Activated T-cell treated with anti-CD3 and anti-CD28 coated beads, Interleukin-2, amount 50 U/mL, for 72 hours (primary cell): ENCODE measurements at places on chromosomes 1 and 21. TPM values are rescaled to one million over a fixed set of nuclear protein-coding genes. Genes with fewer than 3 reads are reported as not detected.

B3GALT5 gene
- not detected for total RNA-seq

HSPG2 gene
- 11.5 TPM for total RNA-seq

FALEC gene
- total RNA-seq: not detected

PRAMEF5 gene
- total RNA-seq: not detected

SPATA21 gene
- total RNA-seq: not detected

DNA sequence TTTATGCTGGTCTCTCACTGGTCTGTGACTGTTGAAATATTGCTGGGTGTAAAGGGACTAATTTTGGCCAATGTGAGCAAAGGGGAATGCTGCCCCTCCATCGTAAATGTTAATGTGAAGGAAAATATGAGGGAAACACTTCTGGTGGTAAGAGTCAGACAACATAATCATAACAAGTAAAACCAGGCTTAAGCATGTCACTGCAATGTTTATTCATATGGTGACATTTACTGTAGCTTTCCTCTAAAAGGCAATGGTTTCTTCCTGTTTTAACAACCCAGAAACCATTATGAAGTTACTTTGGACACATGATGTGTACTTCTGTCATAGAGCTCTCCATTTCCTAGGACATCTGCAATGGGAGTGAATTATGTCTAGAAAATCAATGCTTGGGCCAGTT is 358.0 kb downstream of the LMO4 start:
- no peak overlapping the region for H3K4me3 ChIP-seq
- no peaks in the 10 kb centered on the region for H3K27me3 ChIP-seq
- no peaks in the 10 kb centered on the region for H3K36me3 ChIP-seq
- no peak for DNase-seq
- H3K4me1 ChIP-seq: no peaks in the 10 kb centered on the region

- H3K27me3 ChIP-seq: peaks cover 7% of the 10 kb centered on the region
- no peaks in the 10 kb centered on the region for H3K36me3 ChIP-seq
- H3K4me3 ChIP-seq: no peak overlapping the region
- DNase-seq: no peak
These were observed 1967.6 kb downstream of the MRPL39 start for GRCh38 chr21:23639721-23640120.

- peaks cover 26% of the 10 kb centered on the region for H3K4me1 ChIP-seq
- H3K36me3 ChIP-seq: no peaks in the 10 kb centered on the region
- peak; percentile 34 for DNase-seq
- H3K4me3 ChIP-seq: peak overlapping the region; percentile 92
These were observed 1.6 kb downstream of the ADAM15 start for GRCh38 chr1:155052439-155053395.

DNA sequence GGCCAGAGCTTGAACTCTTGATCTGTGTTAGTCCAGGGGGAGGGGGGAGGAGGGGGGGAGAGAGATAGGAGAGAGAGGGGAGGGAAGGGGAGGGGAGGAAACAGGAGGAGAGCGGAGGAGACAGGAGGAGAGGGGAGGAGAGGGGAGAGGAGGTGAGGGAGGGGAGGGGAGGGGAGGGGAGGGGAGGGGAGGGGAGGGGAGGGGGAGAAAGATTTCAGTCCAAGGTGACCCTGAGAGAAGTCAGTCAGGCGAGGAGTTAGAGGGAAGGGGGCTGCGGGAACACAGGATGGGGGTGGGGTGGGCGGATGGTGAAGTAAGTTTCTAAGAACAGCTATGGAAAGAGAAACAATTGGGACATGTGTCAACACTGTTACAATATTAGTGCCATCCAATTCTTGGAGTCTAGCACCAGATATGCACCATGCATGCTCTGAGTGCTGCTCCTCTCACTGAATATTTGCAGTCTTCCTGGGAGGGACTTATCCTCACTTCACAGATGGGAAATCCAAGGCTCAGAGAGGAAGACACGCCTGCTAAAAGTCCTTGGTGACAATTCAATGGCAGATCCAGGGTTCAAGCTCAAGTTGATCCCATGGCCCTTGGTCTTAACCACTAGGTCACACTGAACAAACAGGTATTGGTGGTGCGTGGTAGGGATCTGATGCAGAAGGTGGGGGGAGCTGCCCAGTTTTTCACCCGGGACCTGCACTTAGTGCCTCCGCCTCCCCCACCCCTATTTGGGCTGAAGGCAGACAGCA is 42.5 kb upstream of the ECE1 start:
- H3K4me1 ChIP-seq: peaks cover 96% of the 10 kb centered on the region
- peak overlapping the region; percentile 64 for H3K27ac ChIP-seq
- no peaks in the 10 kb centered on the region for H3K27me3 ChIP-seq
- peak overlapping the region; percentile 74 for H3K4me3 ChIP-seq

DNA sequence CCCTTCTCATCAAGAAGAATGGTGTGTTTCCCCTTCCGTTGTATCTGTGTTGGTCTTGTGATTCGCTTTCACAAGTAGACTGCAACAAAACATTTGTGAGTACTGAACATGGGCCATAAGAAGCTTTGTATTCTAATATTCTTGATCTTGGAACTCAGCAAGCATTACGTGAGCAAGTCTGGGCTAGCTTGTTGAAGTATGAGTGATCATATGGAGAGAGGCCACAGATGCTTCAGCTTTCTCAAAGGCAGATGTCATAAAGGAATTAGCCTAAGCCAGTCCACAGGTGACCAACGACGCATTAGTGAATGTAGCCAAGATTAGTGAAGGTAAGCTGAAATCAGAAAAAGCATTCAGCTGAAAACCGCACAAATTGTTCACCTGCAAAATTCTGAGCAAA is 609.6 kb upstream of the NEGR1 start:
- H3K27me3 ChIP-seq: no peaks in the 10 kb centered on the region
- no peak overlapping the region for H3K4me3 ChIP-seq
- no peak for DNase-seq
- no peak overlapping the region for H3K27ac ChIP-seq
- no peaks in the 10 kb centered on the region for H3K36me3 ChIP-seq

GRCh38 chr1:152003846-152004442 is 10.3 kb upstream of the S100A10 start:
- no peak overlapping the region for H3K4me3 ChIP-seq

DNA sequence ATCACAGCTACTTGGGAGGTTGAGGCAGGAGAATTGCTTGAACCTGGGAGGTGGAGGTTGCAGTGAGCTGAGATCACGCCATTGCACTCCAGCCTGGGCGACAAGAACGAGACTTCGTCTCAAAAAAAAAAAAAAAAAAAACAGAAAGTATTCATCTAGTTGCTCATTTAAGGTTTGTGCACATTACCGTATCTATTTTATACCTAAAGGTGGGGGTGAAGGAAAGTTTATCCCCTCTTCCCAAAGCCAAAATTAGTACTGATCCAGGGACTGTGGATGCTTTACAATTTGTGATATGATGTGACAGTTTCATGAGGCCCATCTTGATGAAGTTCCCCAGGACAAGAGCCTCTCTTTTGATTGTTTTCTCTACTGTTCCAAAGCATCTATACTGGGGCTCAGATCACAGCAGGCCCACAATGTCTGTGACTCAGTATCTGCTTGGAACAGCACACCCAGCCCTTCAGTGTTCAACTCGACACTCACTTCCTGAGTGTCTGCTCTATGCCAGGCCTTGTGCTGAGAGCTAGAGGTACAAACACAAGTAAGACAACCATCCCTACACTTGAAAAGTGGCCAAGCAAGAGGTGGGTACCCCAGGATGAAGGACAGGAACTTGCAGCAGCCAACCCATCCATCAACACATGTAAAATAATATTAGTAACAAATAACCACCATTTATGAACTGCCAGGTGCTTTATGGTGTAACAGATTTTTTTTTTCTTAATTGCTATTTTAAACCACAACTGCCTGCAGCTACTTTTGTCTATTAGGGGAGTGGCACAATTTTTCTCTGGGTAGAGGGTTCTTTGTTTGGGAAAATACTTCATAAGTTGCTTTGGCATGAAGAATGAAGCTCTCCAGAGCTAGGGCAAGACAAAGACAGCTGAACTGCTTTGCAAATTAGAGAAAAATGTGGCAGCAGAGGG is 29.0 kb upstream of the KHDRBS1 start:
- no peaks in the 10 kb centered on the region for H3K27me3 ChIP-seq
- DNase-seq: peak; percentile 52
- peaks cover 54% of the 10 kb centered on the region for H3K4me1 ChIP-seq
- H3K4me3 ChIP-seq: peak overlapping the region; percentile 75
- H3K36me3 ChIP-seq: no peaks in the 10 kb centered on the region

DNA sequence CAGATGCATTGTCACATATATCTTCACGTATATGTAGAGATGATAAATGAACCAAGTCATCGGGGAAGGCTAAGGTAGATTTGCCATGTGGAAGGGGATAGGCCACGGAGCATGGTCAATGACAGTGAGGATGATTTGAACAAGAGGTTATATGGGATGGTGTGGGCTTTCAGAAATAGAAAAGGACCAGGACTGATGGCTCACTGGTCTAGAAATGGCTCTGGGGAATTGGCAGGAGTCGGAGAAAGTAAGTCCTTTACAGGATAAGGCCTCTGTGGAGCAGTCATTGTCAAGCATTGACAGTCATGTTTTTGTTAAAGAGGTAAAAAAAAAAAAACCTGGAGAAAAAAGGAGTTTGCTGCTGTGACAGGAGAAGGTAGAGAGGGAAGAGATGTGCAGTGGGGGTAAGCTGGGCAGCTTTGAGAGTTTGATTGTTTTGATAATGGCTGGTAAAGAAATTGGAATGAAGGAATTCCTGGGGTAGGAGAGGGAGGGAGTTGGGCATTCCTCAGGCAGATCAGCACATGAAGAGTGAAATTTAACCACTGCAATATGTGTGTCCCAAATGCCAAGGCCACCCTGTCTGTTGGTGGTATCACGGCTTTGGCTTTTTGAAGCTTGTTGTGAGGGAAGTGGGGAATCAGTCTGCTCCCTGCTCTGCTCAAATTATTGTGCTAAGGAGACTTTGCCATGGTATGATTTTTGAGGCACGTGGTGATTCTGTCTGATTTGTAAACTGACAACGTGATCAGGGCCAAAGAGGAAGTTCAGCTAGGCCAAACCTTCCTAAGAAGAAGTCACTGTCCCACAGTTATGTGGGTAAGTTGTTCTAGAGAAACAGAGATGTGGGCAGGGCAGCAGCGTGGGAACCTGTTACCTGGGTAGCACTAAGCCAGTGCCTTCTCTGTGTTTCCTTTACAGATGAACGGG is 26.0 kb downstream of the MACF1 start:
- H3K27me3 ChIP-seq: no peaks in the 10 kb centered on the region
- H3K4me3 ChIP-seq: peak overlapping the region; percentile 54
- peaks cover 3% of the 10 kb centered on the region for H3K36me3 ChIP-seq

DNA sequence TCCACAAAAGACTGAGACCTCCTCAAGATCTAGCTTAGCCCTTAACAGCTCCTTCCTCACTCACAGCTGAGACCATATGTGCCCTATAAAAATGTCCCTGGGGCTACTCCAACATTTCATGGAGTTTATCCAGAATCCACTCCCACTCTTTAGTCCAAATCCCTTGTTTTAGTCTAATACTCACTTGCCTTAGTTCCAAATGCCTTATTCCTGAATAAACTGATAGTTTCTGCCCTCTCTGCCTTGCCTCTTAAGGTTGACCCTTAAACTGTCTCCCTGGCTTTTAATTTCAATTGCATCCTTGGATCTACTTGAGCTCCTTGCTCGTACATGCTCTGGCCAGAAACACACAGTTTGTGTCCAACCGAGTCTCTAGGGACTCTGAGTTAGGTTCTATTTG is 47.3 kb upstream of the LYPLAL1 start:
- H3K4me3 ChIP-seq: no peak overlapping the region
- H3K4me1 ChIP-seq: no peaks in the 10 kb centered on the region
- no peaks in the 10 kb centered on the region for H3K27me3 ChIP-seq
- no peaks in the 10 kb centered on the region for H3K36me3 ChIP-seq

- peaks cover 13% of the 10 kb centered on the region for H3K36me3 ChIP-seq
- H3K4me1 ChIP-seq: peaks cover 14% of the 10 kb centered on the region
- no peaks in the 10 kb centered on the region for H3K27me3 ChIP-seq
- peak; percentile 78 for DNase-seq
- H3K4me3 ChIP-seq: peak overlapping the region; percentile 92
These were observed 512 bp downstream of the PIAS3 start for GRCh38 chr1:145858238-145858900.

GRCh38 chr1:210692796-210693195 is 364.1 kb downstream of the HHAT start:
- H3K27me3 ChIP-seq: peaks cover 5% of the 10 kb centered on the region
- peaks cover 47% of the 10 kb centered on the region for H3K4me1 ChIP-seq
- H3K36me3 ChIP-seq: no peaks in the 10 kb centered on the region
- H3K4me3 ChIP-seq: no peak overlapping the region

- no peaks in the 10 kb centered on the region for H3K36me3 ChIP-seq
- peaks cover 27% of the 10 kb centered on the region for H3K4me1 ChIP-seq
- H3K27ac ChIP-seq: no peak overlapping the region
These were observed 8.6 kb downstream of the CRABP2 start for GRCh38 chr1:156696755-156697154.

GRCh38 chr1:118294875-118295642 is 110.0 kb upstream of the SPAG17 start:
- H3K27ac ChIP-seq: no peak overlapping the region
- H3K27me3 ChIP-seq: no peaks in the 10 kb centered on the region
- H3K36me3 ChIP-seq: no peaks in the 10 kb centered on the region
- H3K4me3 ChIP-seq: no peak overlapping the region
- H3K4me1 ChIP-seq: no peaks in the 10 kb centered on the region

GRCh38 chr1:204084247-204084772 is 11.4 kb downstream of the SOX13 start:
- no peaks in the 10 kb centered on the region for H3K27me3 ChIP-seq
- no peak overlapping the region for H3K4me3 ChIP-seq
- DNase-seq: no peak
- no peak overlapping the region for H3K27ac ChIP-seq

GRCh38 chr1:201841265-201841912 is 12.4 kb downstream of the IPO9 start:
- no peak overlapping the region for H3K4me3 ChIP-seq
- no peaks in the 10 kb centered on the region for H3K36me3 ChIP-seq

- H3K4me1 ChIP-seq: no peaks in the 10 kb centered on the region
- H3K36me3 ChIP-seq: no peaks in the 10 kb centered on the region
- no peak for DNase-seq
- H3K4me3 ChIP-seq: no peak overlapping the region
These were observed 837.6 kb upstream of the ADAMTS5 start for GRCh38 chr21:27804515-27804914.

GRCh38 chr1:189434461-189434860 is 1043.2 kb downstream of the BRINP3 start:
- H3K4me1 ChIP-seq: no peaks in the 10 kb centered on the region
- H3K36me3 ChIP-seq: no peaks in the 10 kb centered on the region
- no peak overlapping the region for H3K27ac ChIP-seq
- no peak overlapping the region for H3K4me3 ChIP-seq
- DNase-seq: no peak
- H3K27me3 ChIP-seq: no peaks in the 10 kb centered on the region
